NCI-H187 (cell line): ENCODE measurements at places on chromosomes 6 and 20.

- no peak for DNase-seq
Measured at GRCh38 chr6:4489538-4489937, 286.7 kb upstream of the CDYL start.

- DNase-seq = no peak
Measured at GRCh38 chr6:89082486-89082891, 1.9 kb downstream of the PNRC1 start.

DNA sequence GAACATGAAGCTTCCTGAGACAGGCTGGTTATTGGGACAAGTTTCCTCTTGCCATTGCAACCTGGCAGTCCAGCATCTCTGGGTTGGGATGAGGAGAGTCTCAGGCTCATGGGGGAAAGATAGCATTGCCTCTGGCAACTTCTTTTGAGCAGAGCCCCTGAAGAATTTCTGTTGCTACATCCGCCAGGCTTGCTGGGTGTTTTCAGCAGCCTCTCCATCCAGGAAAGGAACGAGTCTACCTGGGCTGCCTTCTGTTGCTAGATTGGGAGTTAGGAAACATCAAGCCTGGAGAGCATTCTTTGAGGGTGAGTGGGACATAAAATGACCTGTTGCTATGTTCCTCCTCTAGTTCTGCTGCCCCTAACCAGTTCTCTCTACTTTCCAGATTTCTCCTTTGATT, 313.5 kb downstream of the RFPL4B start:
- no peak for DNase-seq

DNA sequence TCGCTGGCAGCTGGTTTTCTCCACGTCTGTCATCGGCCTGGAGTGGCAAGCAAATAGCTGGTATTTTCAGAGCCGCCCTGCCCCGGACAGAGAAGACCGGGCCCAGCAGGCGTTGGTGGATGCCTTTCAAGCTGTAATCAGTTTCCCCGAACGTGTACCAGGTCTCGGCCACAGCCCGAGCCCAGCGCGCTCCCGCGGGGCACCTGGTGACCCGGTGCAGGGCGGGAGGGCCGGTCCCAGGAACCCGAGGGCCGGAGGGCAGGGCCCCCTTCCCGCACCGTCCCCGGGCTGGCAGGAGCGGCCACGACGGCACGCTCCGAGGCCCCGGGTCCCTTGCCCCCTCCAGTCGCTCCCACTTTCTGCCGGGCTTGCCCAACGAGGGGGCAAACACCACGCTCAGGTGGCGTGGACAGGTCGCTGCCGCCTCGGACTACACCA, 348 bp upstream of the PYGB start:
- DNase-seq = no peak

- DNase-seq = no peak
Measured at GRCh38 chr20:3716195-3716834, 3.9 kb upstream of the SIGLEC1 start.

DNA sequence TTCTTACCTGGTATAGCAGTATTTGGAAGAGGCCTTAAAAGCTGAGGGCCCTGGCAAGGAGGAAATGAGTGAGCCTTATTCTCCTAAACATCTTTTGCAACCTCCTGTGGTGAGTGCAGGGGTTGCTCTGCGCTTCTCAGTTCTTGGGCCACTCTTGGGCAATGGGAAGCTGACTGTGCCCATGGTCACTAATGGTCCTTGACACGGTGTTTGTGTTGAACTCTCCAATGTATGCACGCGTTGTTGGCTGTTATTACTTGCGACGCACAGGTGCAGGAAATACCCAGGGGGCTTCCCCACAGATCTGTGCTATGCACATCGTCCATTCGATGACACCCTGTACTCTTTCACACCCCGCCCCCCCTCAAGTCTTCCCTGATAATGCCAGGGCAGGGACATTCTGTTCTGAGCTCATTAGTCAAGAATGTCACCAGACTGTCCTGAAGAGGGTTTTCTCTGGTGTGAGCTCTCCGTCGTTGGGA, 79.7 kb downstream of the EDN1 start:
- no peak for DNase-seq

DNA sequence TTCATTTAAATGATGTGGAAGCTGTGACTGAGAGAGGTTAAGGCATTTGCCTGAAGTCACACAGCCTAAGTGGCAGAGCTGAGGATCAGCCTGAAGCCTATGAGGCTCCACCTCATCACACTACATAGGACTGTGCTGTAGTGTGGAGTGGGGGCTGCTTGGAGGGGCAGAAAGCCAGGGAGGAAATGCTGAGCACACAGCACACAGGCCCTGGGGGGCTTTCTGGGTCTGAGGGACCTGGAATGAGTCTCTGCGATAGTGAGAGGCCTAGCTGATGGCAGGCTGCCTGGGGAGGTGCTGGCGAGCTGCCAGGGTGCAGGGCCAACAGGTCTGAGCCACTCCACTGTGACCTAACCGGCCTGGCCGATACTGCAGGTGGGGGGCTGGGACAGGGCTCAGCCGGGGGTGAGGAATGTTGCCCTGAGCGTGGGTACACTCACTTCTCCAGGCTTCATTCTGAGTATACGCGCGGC, 2.2 kb upstream of the ARHGAP40 start:
- no peak for DNase-seq

DNA sequence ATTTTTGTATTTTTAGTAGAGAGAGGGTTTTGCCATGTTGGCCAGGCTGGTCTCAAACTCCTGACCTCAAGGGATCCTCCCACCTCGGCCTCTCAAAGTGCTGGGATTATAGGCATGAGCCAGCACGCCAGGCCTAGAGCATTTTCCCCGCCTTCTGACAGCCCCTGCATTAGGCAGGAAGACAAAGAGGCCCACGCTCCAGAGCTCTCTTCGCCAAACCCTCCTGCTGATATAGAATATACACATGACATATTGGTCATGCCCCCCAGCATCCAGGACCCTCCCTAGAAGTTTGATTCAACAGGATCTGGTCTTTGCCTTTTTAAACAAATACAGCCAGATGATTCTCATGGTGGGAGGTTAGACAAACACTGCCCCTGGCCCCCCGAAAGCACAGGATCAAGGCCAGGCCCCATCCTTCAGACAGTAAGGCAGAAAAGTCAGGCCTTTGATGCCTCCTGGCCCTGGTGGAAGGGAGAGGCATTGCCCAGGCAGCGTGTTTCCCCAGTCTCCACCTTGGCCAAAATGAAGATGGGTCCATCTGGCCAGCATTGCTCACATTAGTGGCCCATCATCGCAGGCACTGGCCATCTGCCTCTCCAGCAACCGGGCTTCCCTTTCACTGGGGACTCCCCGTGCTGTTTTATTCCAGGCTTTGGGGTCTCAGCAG, 4.4 kb downstream of the SULF2 start:
- DNase-seq = no peak

GRCh38 chr6:105607636-105608621, 205.0 kb upstream of the PREP start:
- DNase-seq = no peak

DNA sequence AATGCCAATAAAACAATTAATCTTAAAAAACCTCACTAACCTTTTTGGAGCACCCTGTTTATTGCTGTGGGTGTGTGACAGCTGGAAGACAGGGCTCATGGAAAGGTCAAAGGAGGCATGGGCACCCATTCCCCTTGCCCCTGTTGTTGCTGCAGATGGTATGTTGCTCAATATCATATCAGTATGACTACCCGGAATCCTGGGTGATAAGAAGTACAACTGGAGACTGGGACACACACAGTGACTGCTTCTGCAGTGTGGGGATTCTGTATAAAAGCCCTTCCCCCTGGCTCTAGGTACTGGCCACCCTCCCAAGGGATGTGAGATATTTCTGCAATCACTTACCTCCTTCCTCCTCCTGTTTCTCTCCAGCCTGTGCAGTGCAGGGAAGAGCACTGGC, 47.3 kb upstream of the IL20RA start:
- DNase-seq = no peak

DNA sequence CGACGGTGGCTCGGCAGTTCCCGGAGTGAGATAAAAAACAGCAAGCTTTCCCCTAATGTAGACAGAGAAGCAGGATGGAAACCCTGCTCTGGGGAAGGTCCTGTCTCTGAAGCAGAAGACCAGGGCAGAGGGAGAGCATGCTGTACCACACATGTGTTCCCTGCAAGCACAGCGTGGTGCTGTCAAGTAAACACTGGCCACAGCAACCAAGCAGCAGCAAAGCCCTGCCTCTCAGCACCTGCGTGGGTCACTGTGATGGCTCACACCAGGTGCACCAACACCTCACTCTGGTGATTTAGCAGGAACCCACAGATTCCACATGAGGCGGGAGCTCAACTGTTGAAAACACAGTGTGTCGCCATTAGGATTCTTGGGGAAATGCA, 65.2 kb upstream of the TXNDC5 start:
- no peak for DNase-seq
